ENCODE measurements at places on chromosomes 5 and 9. TPM values are rescaled to one million over a fixed set of nuclear protein-coding genes. Genes with fewer than 3 reads are reported as not detected.

The ANGPTL2 gene
- 17.6 TPM for total RNA-seq

The SOWAHA gene
- total RNA-seq, result 14.4 TPM

DNA sequence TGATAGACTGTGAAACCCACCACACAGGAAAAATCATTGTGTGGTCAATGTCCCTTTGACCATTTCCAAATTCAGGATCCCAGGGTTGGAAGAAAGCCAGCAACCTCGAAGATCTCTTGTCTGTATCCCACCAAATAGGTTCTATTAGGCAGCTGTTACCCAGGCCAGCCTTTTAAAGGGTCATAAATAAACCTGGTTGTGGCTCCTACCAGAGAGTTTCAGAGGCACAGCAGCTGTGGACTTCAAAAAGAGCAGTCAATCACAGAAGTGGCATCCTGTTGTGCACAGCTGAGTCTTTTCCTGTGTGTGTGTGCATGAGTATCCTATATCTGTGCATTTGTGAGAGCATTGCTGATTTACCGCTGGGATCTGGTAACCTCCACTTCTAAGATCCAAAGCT is 23.7 kb upstream of the OR2S2 start:
- H3K27me3 ChIP-seq, result peaks cover 32% of the 10 kb centered on the region
- no peak overlapping the region for H3K27ac ChIP-seq
- DNase-seq, result no peak
- no peaks in the 10 kb centered on the region for H3K36me3 ChIP-seq

The ZNF883 gene
- total RNA-seq, result 2.8 TPM

- peaks cover 27% of the 10 kb centered on the region for H3K4me1 ChIP-seq
- H3K27ac ChIP-seq, result peak overlapping the region; percentile 85
- no peaks in the 10 kb centered on the region for H3K36me3 ChIP-seq
- no peaks in the 10 kb centered on the region for H3K27me3 ChIP-seq
These were observed 118.7 kb upstream of the CCDC112 start for GRCh38 chr5:115415143-115415491.

The HAPLN1 gene
- total RNA-seq, result 49.7 TPM

GRCh38 chr5:10611290-10611689 is 47.4 kb downstream of the ANKRD33B start:
- no peaks in the 10 kb centered on the region for H3K36me3 ChIP-seq
- no peak overlapping the region for H3K27ac ChIP-seq
- no peak for DNase-seq
- H3K4me1 ChIP-seq, result no peaks in the 10 kb centered on the region

DNA sequence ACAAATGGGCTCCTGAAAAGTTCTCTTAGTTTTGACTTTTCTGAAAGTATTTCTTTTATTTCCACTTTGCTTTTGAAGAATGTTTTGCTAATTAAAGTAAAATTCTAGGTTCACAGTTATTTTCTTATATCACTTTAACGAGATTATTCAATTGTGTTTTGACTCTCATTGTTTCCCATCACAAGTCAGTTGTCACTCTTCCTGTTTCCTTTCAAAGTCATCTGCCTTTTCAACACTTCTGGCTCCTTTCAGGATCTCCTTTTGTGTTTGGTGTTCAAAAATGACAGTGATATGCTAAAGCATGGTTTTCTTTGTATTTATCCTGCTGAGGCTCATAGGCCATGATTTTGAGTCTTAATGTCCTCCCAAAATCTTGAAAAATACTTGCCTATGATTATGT is 235.4 kb upstream of the TAS2R1 start:
- no peaks in the 10 kb centered on the region for H3K4me1 ChIP-seq
- H3K27me3 ChIP-seq, result no peaks in the 10 kb centered on the region
- no peak overlapping the region for H3K4me3 ChIP-seq
- DNase-seq, result no peak
- H3K27ac ChIP-seq, result no peak overlapping the region

- H3K27ac ChIP-seq, result no peak overlapping the region
- DNase-seq, result no peak
- H3K36me3 ChIP-seq, result no peaks in the 10 kb centered on the region
- no peaks in the 10 kb centered on the region for H3K4me1 ChIP-seq
- no peak overlapping the region for H3K4me3 ChIP-seq
These were observed 23.0 kb upstream of the CEP72 start for GRCh38 chr5:589173-589572.

DNA sequence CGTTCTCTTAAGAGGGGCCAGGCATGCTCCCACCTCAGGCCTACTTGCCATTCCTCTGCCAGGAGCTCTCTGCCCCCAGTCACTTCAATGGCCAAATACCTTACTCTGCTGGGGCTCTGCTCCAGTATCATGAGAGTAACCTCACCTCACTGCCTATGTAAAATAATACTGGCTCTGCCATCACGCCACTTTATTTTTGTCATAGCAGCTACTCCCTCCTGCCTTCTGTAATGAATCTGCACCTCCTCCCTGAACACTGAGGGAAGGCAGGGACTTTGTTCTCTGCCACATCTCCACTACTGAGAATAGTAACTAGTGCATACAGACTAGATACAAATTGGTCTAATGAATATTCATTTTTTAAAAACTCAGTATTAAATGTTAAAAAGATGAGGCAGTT is 33.8 kb downstream of the MACROH2A1 start:
- peaks cover 4% of the 10 kb centered on the region for H3K36me3 ChIP-seq
- H3K27ac ChIP-seq, result peak overlapping the region; percentile 10
- DNase-seq, result no peak
- H3K4me3 ChIP-seq, result no peak overlapping the region
- no peaks in the 10 kb centered on the region for H3K27me3 ChIP-seq

DNA sequence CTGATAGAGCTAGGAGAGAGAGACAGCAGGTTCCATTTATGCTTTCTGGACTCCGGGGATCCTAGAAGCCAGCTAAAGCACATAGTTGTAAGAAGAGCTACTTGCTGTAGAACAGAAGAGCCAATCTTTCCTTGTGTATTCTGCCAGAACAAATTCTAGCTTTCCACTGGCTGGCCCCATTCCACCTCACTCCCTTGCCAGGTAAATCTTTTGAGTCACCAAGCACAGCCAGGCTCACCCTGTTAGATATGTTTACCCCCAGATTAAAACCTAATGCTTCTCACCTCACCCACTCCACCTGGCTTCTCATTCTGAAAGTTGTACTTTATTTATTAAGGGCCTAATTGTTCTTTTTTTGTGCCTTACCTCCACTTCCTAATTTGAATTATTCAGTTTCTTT is 48.9 kb upstream of the CHD1 start:
- no peaks in the 10 kb centered on the region for H3K36me3 ChIP-seq
- H3K4me1 ChIP-seq, result no peaks in the 10 kb centered on the region
- H3K4me3 ChIP-seq, result no peak overlapping the region
- H3K27ac ChIP-seq, result peak overlapping the region; percentile 25

The KCNIP1 gene
- 1.5 TPM for total RNA-seq

DNA sequence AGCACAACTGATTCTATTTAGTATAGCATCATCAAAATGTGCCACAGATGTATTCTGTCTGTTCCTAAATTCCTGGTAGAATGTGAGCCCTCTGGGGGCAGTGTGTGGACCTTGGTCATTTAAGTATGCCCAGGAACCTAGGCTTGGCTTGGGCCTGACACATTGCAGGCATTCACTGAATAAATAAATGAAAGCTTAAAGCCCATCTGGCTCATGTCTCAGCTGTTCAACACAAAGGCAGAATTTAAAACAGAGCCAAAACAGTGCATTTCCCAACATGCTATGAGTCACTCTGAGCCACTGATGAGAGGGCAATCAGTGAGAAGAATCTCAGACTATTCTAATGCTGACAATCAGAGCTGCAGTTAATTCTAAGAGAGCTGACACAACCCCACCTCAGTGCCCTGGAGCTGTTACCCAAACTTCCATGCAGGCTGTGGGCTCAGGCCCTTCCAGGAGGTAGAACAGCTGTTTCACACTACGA is 8.1 kb downstream of the FAM193B start:
- peak; percentile 74 for DNase-seq
- H3K27ac ChIP-seq, result peak overlapping the region; percentile 77
- H3K4me3 ChIP-seq, result no peak overlapping the region
- no peaks in the 10 kb centered on the region for H3K27me3 ChIP-seq
- peaks cover 19% of the 10 kb centered on the region for H3K4me1 ChIP-seq
- H3K36me3 ChIP-seq, result no peaks in the 10 kb centered on the region

The NPR3 gene
- 18.9 TPM for total RNA-seq

The C9orf50 gene
- total RNA-seq, result not detected

GRCh38 chr5:6166698-6167394 is 211.5 kb downstream of the MED10 start:
- H3K27me3 ChIP-seq, result peaks cover 3% of the 10 kb centered on the region
- no peaks in the 10 kb centered on the region for H3K36me3 ChIP-seq
- H3K4me1 ChIP-seq, result peaks cover 2% of the 10 kb centered on the region
- no peak overlapping the region for H3K4me3 ChIP-seq
- H3K27ac ChIP-seq, result no peak overlapping the region

- no peaks in the 10 kb centered on the region for H3K27me3 ChIP-seq
- peaks cover 28% of the 10 kb centered on the region for H3K4me1 ChIP-seq
- H3K36me3 ChIP-seq, result no peaks in the 10 kb centered on the region
- peak overlapping the region; percentile 8 for H3K27ac ChIP-seq
- no peak for DNase-seq
These were observed 171.2 kb downstream of the HSPA4 start for GRCh38 chr5:133222979-133223378.

GRCh38 chr9:123710299-123710698 is 219.6 kb downstream of the DENND1A start:
- H3K27ac ChIP-seq, result no peak overlapping the region
- H3K36me3 ChIP-seq, result no peaks in the 10 kb centered on the region
- no peaks in the 10 kb centered on the region for H3K4me1 ChIP-seq
- H3K27me3 ChIP-seq, result no peaks in the 10 kb centered on the region
- no peak for DNase-seq

- peaks cover 4% of the 10 kb centered on the region for H3K4me1 ChIP-seq
- no peak for DNase-seq
- H3K27ac ChIP-seq, result no peak overlapping the region
- H3K27me3 ChIP-seq, result no peaks in the 10 kb centered on the region
These were observed 72.0 kb downstream of the ACTBL2 start for GRCh38 chr5:57410374-57411320.

- no peaks in the 10 kb centered on the region for H3K36me3 ChIP-seq
- H3K27ac ChIP-seq, result no peak overlapping the region
- DNase-seq, result no peak
These were observed 487.2 kb upstream of the KLF4 start for GRCh38 chr9:107976767-107977166.

- no peak overlapping the region for H3K27ac ChIP-seq
- peaks cover 49% of the 10 kb centered on the region for H3K4me1 ChIP-seq
- DNase-seq, result no peak
These were observed 13.0 kb downstream of the NAIF1 start for GRCh38 chr9:128054087-128054486.
